ENCODE measurements at places on chromosomes 7 and 10.

GRCh38 chr10:69638642-69639041 is 8.6 kb downstream of the FAM241B start:
- no peak for DNase-seq

DNA sequence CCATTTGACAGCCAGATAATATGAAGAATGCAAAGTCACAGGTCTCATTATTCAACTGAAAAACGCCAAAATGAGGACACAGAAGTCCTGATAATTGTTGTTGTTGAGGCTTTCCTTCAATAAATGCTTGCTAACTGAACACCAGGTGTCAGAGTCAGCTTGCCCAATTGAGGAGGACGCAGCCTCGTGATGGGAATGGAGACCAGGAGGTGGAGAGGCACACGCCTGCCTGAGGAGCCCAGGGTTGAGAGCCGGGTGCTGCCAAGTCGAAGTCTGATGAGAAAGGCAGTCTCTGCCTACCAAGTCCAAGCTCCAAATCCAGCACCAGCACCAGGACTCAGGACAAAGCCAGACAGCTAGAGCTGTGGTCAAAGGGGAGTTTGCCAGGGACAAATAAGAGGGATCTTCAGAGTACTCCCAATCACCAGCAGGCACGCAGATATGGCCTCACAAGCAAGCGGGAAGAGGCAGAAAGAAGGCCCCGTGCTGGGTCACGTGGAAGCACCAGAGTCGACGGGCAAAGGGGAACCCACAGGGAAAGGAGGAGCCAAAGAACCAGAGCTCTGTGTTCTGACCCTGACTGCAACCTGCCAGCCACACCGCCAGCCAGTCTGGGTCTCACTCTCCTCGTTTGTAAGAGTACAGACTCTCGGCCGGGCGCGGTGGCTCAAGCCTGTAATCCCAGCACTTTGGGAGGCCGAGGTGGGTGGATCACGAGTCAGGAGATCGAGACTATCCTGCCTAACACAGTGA is 47.6 kb downstream of the VOPP1 start:
- DNase-seq: no peak

DNA sequence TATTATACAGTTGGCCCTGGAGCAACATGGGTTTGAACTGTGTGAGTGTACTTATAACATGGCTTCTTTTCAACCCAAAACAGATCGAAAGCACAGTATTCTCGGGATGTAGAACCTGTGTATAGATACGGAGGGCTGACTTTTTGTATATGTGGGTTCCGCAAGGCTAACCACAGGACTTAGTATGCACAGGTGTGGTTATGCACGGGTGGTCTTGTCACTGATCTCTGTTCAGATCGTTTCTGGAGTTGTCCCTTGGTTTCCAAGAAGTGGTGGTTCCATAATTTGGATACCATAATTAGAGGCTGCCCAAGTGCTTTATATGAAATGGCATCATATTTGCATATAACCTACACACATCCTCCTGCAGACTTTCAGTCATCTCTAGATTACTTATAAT is 10.9 kb upstream of the BHLHA15 start:
- peak; percentile 47 for DNase-seq

- no peak for DNase-seq
Measured at GRCh38 chr10:124173298-124173900, 80.0 kb upstream of the CHST15 start.

DNA sequence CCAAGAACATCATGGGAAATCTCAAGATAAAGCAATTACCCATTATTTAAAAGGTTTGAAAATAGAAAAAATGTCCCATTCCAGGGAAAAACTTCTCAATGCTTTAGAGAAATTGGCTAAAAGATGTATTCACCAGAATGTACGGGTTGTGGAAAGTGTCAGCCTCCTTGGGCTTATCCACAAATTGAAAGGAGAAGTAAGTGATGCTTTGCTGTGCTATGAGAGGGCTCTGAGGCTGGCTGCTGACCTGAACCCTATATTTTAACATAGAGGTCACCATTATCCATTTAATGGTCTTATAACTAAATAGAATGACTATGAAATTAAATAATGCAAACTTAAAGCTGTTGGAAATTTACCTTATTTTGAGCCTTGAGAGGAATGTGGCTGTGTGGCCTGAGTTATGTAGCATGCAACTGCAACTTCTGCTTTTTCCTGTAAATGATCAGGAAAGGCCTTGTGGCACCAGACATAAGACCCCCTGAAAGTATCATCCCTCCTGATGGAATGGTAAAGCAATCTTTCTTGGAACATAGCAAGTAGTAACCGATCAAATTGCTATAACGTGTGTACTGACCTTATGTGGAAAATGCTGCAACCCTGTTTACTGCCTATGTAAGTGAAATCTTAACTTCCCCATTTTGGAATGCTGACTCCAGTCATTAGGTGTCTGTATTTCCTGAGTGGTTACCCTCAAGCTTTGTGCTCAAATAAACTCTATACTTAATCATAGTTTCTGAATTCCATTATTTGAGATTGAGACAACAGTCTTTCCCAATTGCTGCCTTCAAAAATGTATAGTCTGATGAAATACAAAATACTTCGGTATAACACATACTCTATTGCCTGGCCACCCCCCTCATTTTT is 6.9 kb downstream of the IFIT1B start:
- DNase-seq: no peak

- DNase-seq: no peak
Measured at GRCh38 chr7:77473229-77474005, 57.3 kb upstream of the GSAP start.

GRCh38 chr7:128366300-128366699 is 4.8 kb upstream of the PRRT4 start:
- no peak for DNase-seq

DNA sequence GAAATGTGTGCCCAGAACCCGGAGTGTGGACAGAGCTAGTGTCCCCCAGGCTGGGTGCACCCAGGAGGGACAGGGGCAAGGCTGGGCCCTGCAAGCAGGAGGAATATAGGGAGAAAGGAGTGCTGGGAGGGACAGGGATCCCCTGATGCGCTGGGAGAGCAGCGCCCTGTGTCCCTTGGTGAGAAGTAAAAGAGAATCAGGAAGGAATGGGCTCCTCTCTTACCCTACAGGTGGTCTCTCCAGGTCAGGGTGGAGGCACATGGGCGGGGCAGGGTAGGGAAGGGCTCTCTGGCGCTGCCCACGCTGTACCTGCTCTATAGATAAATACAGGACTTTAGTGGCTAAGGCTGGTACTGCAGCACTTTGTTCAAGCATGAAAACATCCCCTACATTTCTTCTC is 753.8 kb downstream of the GRID1 start:
- DNase-seq: no peak

DNA sequence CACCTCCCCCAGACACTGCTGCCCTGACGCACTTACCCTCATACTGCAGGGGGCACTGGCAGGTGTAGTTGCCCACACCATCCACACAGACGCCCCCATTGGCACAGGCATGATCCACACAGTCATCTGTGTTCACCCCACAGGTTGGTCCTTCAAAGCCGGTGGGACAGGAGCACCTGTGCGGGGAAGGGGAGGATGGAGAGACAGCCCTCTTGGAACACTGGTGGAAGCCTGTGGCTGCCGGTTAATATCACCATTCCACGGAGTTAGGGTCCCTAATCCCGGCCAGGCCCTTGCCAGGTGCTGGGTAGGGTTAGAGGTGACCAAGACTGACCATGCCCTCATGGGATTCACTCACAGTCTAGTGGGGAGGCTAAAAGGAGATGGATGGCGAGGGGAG is 171.8 kb downstream of the SLIT1 start:
- DNase-seq: no peak

- DNase-seq: no peak
Measured at GRCh38 chr10:92350411-92350810, 59.4 kb downstream of the MARCHF5 start.

DNA sequence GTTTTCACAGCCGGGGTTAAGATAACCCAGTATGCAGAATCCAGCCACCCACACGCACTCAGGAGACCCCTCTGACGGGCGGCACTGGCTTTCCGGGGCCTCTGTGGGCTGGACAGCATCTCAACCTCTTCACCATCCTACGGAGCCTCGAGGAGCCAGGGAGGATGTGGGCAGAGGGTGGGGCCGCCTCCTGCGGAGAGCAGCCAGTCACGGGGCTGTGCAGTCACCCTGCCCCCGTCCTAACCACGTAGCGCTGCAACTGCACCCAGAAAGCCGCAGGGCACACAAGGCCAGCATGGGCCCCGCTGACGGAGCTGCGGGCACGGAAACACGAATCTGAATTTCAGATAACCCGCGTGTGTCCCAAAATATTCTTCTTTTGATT is 270.3 kb downstream of the ELFN1 start:
- peak; percentile 93 for DNase-seq

- DNase-seq: no peak
Measured at GRCh38 chr7:127380479-127380878, 12.0 kb downstream of the ZNF800 start.

DNA sequence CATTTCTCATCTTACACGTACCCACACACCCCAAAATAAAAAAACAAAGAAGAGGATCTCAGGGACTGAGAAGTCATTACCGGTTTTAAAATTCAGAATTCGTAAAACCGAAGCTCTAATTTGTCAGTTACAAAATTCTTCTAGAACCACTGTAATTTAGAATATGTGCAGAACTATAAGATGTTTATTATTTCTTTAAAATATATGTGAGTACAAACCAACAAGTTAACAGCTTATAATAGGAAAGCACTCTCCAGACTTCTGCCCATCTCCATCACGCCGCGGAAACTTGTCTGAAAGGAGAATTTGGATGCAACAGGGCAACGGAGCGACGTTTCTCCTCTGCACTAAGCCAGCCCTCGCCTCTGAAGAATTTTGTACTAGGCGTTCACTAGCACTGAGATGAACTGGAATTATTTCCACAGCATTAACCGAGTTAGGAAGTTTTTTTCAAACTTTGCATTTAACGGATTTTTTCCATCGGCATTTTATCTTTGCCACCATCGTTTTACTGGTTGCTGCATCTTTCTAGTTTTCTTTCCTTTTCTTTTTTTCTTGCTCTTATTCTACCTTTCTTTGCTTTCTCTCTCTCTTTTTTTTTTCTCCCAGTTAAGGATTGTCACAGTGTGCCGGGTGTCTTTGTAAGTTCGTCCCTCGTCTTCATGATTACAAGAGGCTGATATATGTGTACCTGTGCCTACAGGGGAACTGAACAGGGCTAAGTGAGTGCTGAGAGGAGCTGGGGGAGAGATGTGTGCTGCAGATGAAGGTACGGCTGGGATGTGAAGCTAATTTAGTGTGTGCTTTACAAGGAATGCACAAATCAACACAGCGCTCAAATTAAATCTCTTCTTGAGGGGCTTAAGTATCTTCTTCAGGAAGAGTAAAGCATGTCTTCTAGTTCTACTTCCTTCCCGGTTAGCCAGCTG is 295.9 kb upstream of the NFE2L3 start:
- no peak for DNase-seq

- no peak for DNase-seq
Measured at GRCh38 chr7:128962899-128963298, 25.2 kb downstream of the IRF5 start.

Data from GM13977 (cell line).